ENCODE measurements at places on chromosomes 6 and 20.

DNA sequence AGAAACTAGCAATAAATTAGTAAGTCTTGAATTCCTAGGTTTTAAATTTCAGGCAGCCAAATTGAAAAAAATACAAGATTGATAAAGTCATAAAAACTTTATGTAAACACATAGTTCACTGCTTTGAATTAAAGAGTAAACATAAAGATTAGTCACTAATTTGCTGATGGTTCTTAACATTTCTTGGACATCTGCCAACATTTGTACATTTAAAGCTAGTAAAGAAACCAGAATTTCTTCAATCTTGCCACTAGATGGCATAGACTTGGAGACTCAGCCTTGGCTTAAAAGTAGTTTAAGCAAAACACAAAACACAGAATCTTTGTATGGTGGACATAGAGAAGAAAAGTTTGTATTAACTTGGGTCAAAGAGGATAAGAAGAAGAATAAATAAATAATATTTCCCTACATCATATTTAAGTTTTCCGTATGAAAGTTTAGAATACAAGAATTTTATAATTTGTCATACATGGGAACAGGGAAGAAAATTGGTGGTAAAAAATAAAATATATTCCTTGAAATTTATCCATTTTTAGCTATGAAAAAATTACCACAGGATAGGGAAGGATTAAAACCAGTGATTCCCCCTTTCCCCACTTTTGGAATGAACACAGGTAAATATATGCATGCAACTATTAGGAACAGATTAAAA, 41.7 kb upstream of the FAM135A start:
- DNase-seq = no peak

DNA sequence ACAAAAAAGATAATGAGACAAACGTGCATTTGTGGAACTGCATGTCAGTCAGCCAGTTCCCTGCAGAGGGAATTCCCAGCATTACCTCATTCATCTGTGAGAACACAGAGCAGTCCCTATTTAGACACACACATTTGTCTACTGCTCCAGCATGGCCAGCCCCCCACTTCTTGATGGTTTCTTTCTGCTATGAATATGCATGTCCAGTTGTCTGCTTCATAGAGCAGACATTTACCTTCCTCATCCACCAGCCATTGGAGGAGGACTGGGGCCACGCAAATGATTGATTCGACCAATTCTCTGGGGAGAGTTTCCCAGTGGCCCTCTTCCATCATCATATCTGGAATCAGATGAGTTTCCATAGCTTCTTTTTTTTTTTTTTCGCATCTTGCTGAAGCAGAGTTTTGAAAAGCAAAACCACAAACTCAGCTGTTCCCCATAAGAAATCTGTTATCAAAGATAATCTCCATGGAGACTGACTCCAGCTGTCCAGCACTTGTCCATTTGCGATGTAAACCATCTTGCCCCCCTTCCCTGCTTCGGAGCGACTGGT, 11.8 kb downstream of the ENPP1 start:
- DNase-seq = no peak

GRCh38 chr6:163872335-163872734, 457.8 kb downstream of the QKI start:
- DNase-seq = no peak

GRCh38 chr6:166770216-166771116, 143.4 kb upstream of the RPS6KA2 start:
- DNase-seq = no peak

- no peak for DNase-seq
These were observed 117.4 kb upstream of the ARID1B start for GRCh38 chr6:156659822-156660198.

DNA sequence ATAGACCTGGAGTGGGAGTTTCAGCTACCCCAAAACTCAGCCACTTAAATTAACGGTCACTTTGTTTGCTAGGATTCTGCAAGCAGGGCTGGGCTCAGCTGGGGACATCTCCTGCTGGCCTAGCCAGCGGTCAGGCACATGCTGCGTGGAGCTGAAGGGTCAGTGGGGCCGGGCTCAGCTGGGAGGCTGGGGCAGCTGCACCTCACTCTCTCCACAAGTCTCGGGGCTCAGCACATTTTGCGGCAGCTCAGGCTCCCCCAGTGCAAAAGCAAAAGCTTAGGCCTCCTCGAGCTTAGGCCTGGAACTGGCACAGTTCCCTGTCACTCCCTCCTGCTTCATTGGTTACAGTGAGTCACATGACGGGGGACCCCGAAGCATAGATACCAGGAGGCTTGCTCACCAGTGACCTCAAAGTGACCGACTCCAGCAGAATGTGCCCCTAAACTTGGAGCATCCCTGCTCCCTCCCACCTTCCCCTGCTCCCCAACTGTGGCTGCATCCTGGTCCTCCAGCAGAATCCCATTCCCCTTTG, 80.6 kb upstream of the CST7 start:
- DNase-seq = no peak

DNA sequence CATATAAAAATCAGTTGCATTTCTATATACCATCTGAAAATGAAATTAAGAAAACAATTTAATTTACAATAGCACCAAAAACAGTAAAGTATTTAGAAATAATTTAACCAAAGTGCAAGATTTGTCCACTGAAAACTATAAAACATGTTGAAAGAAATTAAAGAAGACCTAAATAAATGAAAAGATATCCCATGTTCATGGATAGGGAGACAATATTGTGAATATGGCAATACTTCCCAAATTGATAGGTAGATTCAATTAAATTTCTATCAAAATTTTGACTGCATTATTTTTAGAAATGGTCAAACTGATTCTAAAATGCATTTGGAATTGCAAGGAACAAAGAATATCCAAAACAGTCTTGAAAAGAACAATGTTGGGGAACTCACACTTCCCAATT, 17.6 kb upstream of the POU3F2 start:
- DNase-seq = no peak

DNA sequence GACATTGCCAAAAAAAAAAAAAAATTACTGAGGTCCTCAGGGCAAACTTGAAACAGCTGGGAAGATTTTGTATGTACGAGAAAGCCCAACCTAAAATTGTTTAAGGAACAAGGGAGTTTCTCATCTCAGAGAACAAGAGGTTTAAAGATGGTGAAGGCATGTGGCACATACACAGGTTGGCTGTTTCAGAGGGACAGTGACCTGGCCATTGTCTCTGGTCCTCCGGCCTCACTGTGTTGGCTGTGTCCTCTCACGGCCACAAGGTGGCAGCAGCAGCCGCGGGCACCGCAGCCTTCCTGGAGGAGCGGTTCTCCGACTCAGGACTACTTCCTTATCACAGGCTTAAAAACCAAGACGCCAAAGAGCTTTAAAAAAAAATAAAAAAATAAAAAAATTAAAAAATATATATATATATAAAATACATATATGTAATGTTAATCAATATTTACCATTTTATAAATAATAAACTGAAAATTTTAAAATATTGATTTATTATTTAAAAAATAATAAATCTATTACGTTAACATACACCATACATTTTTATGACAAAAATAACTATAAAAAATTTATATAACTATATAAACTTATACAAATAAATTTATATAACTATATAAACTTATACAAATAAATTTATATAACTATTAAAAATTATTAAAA, 52.8 kb downstream of the GTF2H5 start:
- peak; percentile 78 for DNase-seq

DNA sequence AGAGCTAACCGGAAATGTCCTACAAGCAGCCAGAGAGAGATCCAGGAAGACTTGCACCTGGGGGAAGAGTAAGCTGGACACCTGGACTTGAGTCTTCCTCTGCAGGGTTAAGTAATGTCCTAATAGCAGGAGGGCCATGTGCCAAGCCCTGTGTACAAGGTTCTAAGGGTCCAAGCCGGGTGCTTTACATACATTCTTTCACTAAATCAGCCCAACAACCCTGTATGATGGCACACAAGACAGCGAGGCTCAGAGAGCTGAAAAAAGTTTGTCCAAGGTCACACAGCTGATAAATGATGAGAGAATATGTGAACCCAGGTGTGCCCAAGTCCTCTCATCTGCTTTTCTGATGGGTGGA, 215.1 kb upstream of the CDYL start:
- no peak for DNase-seq

GRCh38 chr20:35876033-35876320, 78.3 kb downstream of the SCAND1 start:
- DNase-seq = no peak

DNA sequence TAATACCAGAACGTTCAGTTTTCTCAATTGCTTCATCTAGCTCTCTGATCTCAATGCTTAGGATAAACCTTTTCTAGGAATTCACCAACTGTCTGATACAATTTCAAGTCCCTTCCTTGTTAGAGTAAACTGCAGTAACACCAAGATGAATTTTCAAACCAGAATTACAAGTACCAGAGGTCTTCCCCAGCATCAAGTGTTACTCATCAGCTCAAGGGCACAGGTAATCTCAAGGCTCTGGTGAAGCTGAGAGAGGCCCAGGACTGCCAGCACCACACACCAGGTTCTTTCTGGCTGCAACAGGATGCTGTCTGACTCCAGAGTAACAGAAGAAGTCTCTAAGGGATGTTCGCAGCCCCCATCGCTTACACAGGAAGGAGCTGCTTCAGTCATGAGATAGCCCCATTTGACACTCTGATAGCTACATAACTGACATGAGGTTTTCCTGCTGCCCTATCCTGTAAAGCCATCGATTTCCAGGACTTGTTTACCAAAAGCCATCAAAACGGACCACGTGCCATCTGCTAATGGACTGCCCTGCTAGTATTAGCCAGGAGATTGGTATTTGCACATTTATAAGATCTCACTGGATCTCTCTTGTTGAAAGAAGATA, 549.4 kb downstream of the UTRN start:
- DNase-seq = no peak

GRCh38 chr20:46916258-46916603, 21.6 kb downstream of the EYA2 start:
- no peak for DNase-seq

GRCh38 chr20:561437-562231, 18.0 kb upstream of the CSNK2A1 start:
- DNase-seq = peak; percentile 58

DNA sequence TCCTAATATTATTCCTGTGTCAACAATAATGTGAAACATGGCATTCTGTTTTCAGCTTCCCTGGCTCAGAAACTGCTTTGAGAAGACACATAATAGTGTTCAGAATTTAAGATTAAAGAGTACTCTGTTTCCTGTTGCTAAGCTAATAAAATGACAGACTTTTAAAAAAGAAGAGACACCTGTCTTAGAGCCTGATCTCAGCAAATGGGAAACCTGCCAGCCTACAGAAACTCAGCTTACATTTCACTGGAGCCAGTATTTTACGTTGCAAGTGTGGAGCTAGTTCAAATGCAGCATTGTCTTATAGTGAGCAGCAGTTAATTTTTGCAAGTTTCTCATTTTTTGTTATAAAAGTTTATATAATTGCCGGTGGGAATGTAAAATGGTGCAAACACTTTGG, 28.8 kb downstream of the KIZ start:
- DNase-seq = no peak

- DNase-seq = no peak
These were observed 39.6 kb downstream of the JAG1 start for GRCh38 chr20:10634211-10634610.

DNA sequence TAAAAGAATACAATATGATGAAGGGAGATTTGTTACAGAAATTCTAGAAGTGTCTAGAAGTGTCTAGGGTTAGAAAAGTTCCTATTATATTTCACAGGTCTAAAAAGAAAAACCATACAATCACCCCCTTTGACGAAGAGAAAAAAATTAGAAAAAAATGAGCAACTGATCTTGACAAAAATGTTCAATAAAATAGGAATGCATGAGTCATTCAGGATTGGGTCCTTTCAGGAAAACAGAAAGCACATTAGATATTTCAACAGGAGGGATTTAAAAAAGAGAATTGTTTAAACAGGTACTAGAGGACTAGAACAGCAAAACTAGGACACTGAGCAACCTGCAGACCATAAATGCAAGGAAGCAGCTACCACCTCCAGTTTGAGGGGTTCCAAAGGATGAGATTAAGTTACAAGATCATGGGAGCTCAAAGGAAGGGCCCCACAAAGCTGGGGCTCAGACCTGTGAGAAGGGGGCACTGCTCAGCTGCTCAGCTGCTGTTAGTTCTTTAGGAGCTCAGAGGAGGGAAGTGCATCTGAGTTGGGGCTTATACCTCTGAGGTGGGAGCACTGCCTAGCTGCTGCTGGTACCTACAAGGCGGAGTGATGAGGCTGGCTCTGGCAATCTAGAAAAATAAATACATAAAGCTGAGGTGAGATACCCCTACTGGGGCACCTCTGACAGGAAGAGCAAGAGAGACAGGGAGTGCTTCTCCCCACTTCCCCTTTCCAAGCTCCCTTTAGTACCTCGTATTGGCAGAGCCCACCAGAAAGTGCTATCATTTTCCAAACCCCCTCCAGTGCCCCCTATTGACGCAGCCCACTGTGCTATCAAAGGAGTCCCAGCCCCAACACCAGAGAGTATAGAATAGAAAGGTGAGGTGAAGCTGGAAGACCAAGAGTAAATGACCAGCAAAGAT, 27.1 kb upstream of the BEND6 start:
- DNase-seq = no peak

GRCh38 chr6:6747371-6747770, 158.9 kb downstream of the LY86 start:
- no peak for DNase-seq

DNA sequence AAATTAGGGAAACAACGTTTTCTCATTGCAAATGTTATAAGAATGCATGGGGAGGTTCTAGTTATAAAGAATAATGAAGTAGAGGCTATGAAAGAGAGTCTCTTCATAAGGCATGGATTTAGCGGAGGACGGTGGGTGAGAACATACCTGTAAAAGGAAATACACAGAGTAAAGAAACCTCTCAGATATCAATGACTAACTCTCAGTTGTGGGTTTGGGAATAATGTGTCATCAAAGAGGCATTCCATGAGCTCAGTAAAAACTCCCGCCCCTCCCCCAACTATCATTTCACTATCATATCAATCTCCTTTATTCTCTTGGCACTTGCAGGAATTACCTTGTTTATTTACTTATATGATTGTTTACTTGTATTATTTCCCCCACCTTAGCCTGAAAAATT, 695.4 kb downstream of the PTPRT start:
- no peak for DNase-seq

GRCh38 chr6:12976366-12976765, 259.8 kb downstream of the PHACTR1 start:
- DNase-seq = no peak

- no peak for DNase-seq
These were observed 363.9 kb upstream of the FLRT3 start for GRCh38 chr20:14701326-14701725.

DNA sequence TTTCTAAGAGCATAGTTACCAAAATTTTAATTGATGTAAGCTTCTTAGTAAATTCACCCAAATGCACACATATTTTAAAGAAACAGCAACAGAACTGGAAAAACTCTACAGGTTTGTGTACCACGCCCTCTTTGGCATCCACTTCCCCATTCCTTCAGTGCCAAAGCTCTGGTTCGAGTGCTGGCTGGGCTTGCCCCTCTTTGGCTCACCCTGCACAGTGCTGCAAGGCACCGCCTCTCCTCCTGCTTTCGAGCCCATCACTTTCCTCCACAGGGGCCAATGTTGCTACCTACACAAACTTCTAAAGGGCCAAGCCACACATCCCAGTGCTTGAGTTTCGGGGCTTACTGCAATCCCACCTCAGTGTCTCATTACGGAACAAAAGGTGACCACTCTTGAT, 9.6 kb downstream of the LRP11 start:
- DNase-seq = no peak

GRCh38 chr6:132768051-132768517, 10.4 kb upstream of the VNN2 start:
- peak; percentile 33 for DNase-seq

All from BE2C (cell line).